Lung (tissue), 17 donors: ENCODE measurements at places on chromosomes 12 and 14. TPM values are rescaled to one million over a fixed set of nuclear protein-coding genes. Genes with fewer than 3 reads are reported as not detected.
A peak's percentile ranks its signal among the peaks of the same experiment; 100 is the strongest.

DNA sequence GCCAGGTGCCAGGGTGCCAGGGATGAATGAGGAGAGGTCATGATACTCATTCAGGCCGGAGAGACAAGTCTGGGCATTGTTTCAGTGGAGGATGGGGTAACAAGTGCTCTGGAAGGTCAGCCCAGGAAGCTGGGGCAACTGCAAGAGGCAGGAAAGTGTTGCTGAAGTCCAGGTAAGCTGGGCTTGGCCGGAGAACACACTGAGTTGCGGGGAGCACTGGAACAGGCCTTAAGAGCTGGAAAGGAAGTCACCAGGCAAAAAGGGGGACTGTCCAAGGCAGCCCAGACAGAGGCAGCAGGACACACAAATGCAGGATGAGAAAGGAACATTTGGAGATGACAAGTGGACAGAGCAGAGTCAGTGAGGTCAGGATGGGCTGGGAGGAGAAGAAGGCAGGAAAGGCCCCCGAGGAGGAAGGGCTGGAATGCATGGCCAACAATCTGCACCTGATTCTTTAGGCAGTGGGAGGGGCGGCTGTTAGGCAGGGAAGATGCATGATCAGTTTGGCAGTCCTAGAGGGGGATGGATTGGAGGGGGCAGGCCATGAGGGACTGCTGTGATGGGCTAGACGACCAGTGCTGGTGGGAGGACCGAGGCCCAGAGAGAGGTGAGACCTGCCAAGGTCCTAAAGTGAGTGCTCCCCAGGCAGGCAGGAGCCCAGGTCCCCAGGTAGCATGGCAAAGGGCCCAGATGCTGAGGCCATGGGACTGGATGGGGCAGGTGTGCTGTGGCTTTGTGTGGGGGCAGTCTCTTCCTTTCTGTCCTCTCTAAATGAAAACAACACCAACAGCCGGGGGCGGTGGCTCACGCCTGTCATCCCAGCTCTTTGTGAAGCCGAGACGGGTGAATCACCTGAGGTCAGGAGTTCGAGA lies 17.2 kb upstream of the HHIPL1 start:
- H3K27me3 ChIP-seq, result no peaks in the 10 kb centered on the region
- H3K4me3 ChIP-seq, result no peak overlapping the region
- no peaks in the 10 kb centered on the region for H3K4me1 ChIP-seq
- H3K27ac ChIP-seq, result no peak overlapping the region
- no peaks in the 10 kb centered on the region for H3K36me3 ChIP-seq

DNA sequence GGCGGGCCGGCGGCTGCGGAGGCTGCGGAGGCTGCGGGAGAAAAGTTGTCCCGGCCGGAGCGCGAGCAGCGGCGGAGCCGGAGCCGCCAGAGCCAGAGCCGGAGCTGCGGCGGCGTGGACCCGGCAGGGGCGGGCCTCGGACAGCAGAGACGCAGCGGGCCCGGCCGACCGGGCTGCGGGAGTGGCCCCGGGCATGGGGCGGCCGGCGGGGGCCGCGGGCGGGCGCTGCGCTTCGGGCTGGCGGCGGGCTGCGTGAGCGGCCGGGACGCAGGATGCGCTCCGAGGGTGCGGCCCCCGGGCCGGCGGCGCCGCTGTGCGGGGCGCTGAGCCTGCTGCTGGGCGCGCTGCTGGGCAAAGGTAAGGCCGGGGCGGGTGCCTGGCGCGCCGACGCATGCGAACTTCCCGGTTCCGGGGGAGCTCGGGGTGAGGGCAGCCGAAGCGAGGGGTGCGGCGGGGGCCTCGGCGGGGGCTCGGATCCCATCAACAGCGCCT lies at the start of gene TMEM132C:
Gene TMEM132C, plus strand, starts transcription at position 40 of the 492 bp plus-strand sequence. Its CDS starts 233 bp downstream, at position 273.
- no peaks in the 10 kb centered on the region for H3K4me1 ChIP-seq
- H3K27ac ChIP-seq, result no peak within 1 kb of the TSS
- H3K27me3 ChIP-seq, result peaks cover 15% of the 10 kb centered on the region
- H3K4me3 ChIP-seq, result no peak within 1 kb of the TSS

DNA sequence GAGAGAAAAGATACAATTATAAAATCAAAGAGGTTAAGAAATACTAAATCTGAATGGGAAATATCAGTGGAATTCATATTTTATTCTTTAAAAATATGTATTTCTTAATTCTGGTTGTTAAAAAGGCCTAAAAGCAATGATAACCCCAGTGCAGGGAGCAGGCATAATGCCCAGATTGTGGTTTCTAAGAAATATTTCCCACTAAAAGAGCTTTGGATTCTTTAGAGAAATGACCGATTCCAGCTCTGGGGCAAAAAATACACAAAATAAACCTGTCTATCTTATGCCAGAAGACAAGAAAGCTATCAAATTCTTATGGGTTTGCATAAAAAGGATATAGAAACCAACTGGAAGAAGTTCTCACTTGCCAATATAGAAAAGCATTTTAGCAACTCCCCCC lies 71.6 kb downstream of the PDE6H start:
- no peak overlapping the region for H3K4me3 ChIP-seq
- H3K36me3 ChIP-seq, result no peaks in the 10 kb centered on the region
- H3K27me3 ChIP-seq, result no peaks in the 10 kb centered on the region
- no peaks in the 10 kb centered on the region for H3K4me1 ChIP-seq

DNA sequence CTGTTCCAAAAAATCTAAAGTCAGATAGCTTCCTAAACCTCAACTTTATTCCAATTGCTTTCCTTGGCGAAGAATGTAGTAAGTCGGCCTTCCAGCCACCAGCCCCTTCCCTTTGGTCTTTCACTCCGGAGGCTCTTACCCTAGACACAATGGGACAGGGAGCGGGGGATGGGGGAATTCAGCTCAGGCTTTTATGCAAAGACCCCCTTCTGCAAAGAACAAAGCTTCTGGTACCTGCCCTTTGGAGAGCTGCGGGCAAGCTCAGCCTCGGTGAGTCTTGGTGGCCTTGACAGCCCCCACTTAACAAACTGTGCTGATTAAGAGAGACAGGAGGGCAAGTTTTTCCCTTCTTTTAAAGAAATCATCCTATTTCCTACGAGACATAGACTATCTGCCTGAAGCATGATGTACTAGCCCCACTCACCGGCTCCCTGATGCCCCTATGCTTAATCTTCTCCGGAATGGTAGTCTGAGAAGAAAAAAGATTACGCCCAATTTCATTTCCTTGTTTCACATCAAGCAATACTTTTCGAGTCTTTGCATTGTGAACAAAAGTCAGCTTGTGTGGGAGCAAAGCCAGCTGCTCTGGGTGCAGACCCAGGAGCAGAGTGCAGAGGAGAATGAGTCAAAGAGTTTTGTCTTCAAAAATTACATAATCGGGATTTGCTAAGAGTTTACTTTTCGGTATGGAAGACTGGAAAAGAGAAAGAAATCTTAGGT lies 1.5 kb upstream of the NANOG start:
- no peak overlapping the region for H3K27ac ChIP-seq
- peak; percentile 64 for DNase-seq
- no peaks in the 10 kb centered on the region for H3K27me3 ChIP-seq
- H3K36me3 ChIP-seq, result no peaks in the 10 kb centered on the region
- H3K4me1 ChIP-seq, result no peaks in the 10 kb centered on the region

CISTR gene
- not detected for polyA plus RNA-seq

DNA sequence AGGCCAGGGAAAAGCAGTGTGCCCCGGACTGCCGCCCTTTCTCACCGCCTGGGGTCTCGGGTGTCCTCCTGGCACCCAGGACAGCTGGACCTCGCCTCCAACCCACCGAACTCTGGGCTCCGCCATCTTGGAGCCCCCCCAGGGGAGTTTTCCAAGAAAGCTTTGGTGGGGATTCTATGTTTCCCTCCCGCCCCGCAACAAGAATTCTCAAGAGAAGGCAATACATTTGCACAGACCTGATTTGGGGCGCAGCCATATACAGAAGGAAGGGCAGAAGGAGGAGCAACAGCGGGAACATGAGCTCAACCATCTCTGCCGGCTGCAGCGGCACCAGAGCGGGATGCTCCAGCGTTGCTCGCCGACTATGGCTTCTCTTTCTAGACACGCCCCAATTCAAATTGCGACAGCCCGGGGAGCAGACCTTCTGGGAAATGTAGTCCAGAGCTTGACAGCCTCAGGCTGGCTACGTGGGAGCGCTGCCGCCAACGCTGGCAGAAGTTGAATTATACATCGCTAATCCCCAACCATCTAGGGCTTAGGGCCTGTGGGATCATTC lies at the start of gene RDH11:
Gene RDH11, minus strand, starts transcription at position 371 of the 556 bp plus-strand sequence. Its CDS starts 61 bp downstream, at position 310.
- peak within 1 kb of the TSS; percentile 22 for H3K27ac ChIP-seq
- no peaks in the 10 kb centered on the region for H3K27me3 ChIP-seq
- no peaks in the 10 kb centered on the region for H3K4me1 ChIP-seq
- peak; percentile 91 for DNase-seq
- peak within 1 kb of the TSS; percentile 91 for H3K4me3 ChIP-seq
- peaks cover 6% of the 10 kb centered on the region for H3K36me3 ChIP-seq

DNA sequence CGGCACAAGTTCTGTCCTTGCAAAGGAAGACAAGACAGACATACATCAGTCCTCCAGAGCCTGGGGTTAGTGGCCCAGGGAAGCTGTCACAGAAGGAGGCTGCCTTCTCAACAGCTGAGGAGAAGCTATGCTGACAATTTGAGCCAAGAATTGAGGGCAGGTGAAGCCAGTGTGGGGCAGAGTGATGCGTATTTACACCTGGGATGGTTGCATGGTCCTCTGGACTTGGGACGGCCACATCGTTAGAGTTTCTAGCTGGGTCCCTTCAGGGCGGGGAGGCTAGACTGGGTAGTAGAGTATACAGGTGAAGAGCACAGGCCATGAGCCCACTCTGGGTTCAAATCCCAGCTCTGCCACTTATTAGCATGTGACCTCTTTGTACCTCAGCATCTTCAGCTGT lies 16.5 kb downstream of the KRT85 start:
- no peaks in the 10 kb centered on the region for H3K36me3 ChIP-seq
- no peak overlapping the region for H3K27ac ChIP-seq
- no peaks in the 10 kb centered on the region for H3K4me1 ChIP-seq
- no peak for DNase-seq

DNA sequence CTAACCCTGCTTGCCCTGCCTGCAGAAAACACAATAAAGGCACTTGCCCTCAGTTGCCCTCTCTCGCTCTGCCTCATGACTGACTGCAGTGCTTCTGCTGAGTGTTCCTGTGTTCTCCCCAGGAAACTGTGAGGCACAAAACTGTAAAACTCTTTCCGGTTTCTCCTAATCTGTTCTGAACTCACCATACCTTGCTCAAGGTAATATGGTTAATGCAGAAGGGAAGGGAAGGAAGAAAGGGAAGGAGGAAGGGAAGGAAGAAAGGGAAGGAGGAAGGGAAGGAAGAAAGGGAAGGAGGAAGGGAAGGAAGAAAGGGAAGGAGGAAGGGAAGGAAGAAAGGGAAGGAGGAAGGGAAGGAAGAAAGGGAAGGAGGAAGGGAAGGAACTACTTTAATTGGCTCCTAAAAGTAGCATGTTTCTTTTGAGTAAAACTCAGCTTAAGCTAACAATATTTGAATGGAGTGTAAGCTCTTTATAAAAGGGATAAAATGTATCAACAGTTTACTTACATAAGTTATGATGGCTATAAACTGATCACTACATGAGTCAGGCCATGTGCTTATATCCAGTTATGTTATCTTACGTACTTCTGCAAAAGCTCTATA lies 334.0 kb upstream of the CLEC14A start:
- no peaks in the 10 kb centered on the region for H3K27me3 ChIP-seq
- no peaks in the 10 kb centered on the region for H3K36me3 ChIP-seq
- H3K4me1 ChIP-seq, result no peaks in the 10 kb centered on the region

GRCh38 chr14:52080158-52080800 lies 11.4 kb upstream of the NID2 start:
- H3K27me3 ChIP-seq, result no peaks in the 10 kb centered on the region
- no peak overlapping the region for H3K4me3 ChIP-seq
- no peak for DNase-seq
- H3K36me3 ChIP-seq, result no peaks in the 10 kb centered on the region

DNA sequence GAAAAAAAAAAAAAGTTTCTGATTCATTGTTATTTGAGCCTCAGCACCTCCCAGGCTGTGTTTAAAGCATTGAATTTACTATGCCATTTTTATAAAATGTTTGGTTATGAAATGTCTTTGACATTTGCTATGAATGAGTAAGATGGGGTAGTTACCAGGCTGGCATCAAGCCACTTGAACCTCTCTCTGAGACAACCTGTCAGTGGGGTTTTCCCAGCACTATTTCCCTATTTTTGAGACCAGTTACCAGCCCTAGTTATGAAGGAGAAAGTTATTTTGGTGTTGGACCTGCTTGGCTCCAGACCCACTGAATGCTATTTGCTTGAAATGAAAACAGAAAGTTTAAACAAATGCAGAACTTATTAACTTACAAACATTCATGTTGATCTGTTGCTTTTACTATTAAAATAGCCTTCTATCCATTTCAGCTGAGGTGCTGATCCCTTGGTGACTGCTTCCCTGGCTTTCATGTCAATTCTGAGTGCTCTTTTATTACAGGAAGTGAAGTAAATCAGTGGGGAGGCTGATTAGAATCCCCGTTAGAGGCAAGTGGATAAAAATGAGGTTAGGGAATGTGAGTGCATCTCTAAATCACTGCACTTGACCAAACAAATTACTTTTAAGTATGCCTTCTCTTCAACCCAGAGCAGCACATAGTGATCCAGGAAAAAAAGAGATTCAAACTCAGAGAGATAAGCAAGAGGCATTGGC lies 37.8 kb downstream of the LLPH start:
- H3K27ac ChIP-seq, result no peak overlapping the region
- DNase-seq, result no peak
- no peaks in the 10 kb centered on the region for H3K4me1 ChIP-seq

GRCh38 chr14:47660158-47660557 lies 15.2 kb downstream of the MDGA2 start:
- DNase-seq, result no peak
- H3K27ac ChIP-seq, result no peak overlapping the region
- no peaks in the 10 kb centered on the region for H3K36me3 ChIP-seq
- no peaks in the 10 kb centered on the region for H3K4me1 ChIP-seq
- no peaks in the 10 kb centered on the region for H3K27me3 ChIP-seq

DNA sequence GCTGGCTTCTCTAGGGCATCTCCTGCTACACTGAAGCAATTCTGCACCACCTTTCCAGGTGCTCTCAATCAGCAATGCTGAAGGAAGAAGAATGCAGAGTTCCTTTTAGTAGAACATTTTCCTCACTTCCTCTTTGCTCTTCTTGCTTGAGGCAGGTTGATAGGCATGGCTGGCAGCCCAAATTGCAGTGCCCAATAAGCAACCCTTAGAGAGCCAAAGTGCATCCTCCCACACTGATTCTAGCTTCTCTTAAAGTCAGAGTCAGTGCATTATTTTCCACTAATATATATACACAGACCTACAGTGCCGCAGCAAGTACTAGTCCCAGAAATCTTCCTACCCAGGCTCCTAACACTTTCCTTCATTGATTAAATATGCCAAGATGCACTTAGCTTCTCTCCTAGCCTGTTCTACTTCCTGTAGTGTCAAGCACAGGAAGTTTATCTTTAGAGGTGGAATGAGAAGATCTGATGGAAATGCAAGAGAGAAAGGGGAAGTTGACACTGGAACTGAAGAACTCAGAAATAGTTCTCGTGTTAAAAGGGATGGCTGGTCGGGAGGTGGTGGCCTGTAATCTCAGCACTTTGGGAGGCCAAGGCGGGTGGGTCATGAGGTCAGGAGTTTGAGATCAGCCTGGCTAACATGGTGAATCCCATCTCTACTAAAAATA lies 132.7 kb downstream of the SSPN start:
- DNase-seq, result no peak
- H3K4me3 ChIP-seq, result no peak overlapping the region
- H3K4me1 ChIP-seq, result no peaks in the 10 kb centered on the region
- no peaks in the 10 kb centered on the region for H3K27me3 ChIP-seq
- H3K36me3 ChIP-seq, result no peaks in the 10 kb centered on the region
- H3K27ac ChIP-seq, result no peak overlapping the region

GRCh38 chr12:67649261-67649569 lies 670 bp downstream of the DYRK2 start:
- peaks cover 3% of the 10 kb centered on the region for H3K36me3 ChIP-seq
- H3K4me3 ChIP-seq, result peak overlapping the region; percentile 79
- peak overlapping the region; percentile 93 for H3K27ac ChIP-seq

- H3K4me3 ChIP-seq, result no peak overlapping the region
- no peaks in the 10 kb centered on the region for H3K4me1 ChIP-seq
- H3K27me3 ChIP-seq, result peaks cover 21% of the 10 kb centered on the region
- H3K27ac ChIP-seq, result no peak overlapping the region
- DNase-seq, result no peak
Observed at GRCh38 chr12:52754135-52754534, 23.0 kb downstream of the KRT76 start.

TAS2R8 gene
- not detected for polyA plus RNA-seq

TSPAN19 gene
- polyA plus RNA-seq, result 21.5 TPM

ACVR1B gene
- polyA plus RNA-seq, result 14.3 TPM
